ENCODE measurements at places on chromosomes 6 and 20. TPM values are rescaled to one million over a fixed set of nuclear protein-coding genes. Genes with fewer than 3 reads are reported as not detected.

LRRN4 gene
- not detected for total RNA-seq

DNA sequence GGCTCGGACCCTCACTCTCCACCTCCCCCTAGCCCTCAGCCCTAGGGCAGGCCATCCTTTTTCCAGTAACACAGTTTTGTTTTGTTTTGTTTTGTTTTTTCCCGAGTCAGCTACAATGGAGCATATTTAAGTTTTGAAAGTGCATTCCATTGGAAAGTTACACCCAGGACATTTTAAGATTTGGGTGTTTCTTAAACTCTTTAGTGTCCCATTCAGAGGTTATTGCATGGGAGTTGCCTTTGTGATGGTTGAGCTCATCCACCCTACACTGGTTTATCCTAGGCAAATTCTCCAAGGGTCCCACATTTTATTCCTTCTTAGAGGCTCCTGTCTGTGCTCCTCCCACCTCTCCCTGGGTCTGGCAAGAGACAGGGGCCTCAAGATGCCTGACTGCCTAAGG lies 58.9 kb downstream of the THBS2 start:
- H3K4me1 ChIP-seq: no peaks in the 10 kb centered on the region
- H3K4me3 ChIP-seq: no peak overlapping the region
- no peak for DNase-seq
- peaks cover 14% of the 10 kb centered on the region for H3K27me3 ChIP-seq
- H3K36me3 ChIP-seq: no peaks in the 10 kb centered on the region

- peak; percentile 25 for DNase-seq
- H3K4me3 ChIP-seq: peak overlapping the region; percentile 9
- H3K4me1 ChIP-seq: peaks cover 33% of the 10 kb centered on the region
- H3K27ac ChIP-seq: peak overlapping the region; percentile 82
These were observed 62.2 kb upstream of the PLN start for GRCh38 chr6:118485601-118486550.

GRCh38 chr20:11246251-11246775 lies 572.5 kb upstream of the JAG1 start:
- no peak overlapping the region for H3K27ac ChIP-seq
- no peaks in the 10 kb centered on the region for H3K27me3 ChIP-seq
- no peak overlapping the region for H3K4me3 ChIP-seq
- no peaks in the 10 kb centered on the region for H3K4me1 ChIP-seq

DNA sequence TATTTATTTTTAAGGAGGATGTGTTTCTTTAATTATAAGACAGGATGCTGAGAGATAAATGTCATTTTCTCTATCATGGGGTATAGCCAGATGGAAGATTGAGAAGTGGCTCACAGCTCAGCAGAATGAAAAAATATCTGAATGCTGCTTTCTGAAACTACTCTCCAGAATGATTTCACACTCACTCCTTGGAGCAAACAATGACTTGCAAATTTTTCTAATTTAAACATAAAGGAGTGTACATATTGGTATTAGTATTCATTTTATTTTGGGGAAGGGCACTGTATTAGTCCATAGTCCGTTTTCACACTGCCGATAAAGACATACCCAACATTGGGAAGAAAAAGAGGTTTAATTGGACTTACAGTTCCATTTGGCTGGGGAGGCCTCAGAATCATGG lies 52.4 kb upstream of the TRIM26 start:
- no peaks in the 10 kb centered on the region for H3K4me1 ChIP-seq
- H3K27me3 ChIP-seq: peaks cover 12% of the 10 kb centered on the region
- H3K27ac ChIP-seq: no peak overlapping the region
- no peak for DNase-seq
- no peaks in the 10 kb centered on the region for H3K36me3 ChIP-seq

DNA sequence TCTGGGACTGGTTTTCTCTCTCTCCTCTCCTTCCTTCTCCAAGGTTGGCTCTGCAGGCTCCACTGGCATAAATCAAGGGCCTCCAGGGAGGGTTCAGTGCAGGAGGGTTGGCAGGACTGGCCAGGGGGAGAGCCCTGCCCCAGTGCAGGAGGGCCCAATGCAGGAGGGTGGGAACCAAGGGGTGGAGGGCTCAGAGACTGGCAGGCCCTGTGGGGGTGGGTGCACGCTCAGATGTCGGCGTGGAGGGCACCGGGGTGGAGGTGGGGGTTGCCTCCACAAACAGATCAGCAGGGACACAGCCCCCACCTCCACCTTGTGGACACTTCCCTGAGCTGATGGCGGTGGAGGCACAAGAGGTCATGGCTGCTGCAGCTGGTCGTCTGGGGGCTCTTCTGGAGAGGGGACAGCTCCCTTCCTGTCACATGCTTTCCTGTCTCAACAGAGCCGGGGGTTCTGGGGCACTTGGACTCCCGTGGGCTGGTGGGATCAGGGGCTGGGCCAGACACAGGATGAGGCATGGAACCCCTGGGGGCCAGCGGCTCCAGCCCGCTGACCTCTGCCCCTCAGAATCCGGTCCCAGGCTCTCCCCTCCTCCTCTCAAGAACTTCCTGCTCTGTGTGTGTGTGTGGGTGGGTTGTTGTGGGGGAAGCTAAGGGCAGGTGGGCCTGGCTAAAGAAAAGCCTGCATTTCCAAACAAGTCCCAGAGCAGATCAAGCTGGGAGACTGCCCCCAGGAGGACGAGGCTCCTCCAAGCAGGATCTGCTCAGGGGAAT lies 2.7 kb upstream of the ABHD16B start:
- H3K27me3 ChIP-seq: no peaks in the 10 kb centered on the region
- peaks cover 32% of the 10 kb centered on the region for H3K4me1 ChIP-seq
- H3K27ac ChIP-seq: no peak overlapping the region

DNA sequence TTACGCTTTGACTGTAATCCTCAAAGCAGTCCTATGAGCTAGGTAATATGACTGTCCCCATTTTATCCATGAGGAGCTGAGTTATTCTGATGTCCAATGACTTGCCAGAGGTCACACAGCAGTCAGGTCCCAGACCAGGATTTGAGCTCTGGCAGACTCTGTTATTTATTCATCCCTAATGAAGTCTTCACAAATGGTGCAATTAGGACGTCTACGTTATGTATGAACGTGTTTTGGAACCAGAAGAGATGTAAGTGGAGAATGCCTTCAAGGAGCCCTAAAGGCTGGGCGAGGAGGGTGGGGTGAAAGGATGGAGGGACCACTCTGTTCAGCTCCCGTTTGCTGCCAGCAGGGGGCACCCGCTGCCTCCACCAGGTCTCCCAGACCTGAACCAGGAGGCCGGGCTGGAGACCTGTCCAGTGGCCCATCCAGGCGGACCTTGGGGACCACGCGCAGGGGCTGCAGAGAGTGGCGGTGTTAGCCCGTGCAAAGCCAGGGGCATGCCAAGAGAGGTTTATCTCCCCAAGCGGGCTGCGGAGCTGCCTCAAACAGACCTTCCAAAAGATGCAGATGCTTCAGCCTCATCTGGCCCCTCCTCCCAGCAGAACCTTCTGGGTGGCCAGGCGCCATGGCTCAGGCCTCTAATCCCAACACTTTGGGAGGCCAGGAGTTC lies 15.2 kb upstream of the ZNF335 start:
- DNase-seq: peak; percentile 85
- H3K4me3 ChIP-seq: no peak overlapping the region
- peaks cover 4% of the 10 kb centered on the region for H3K4me1 ChIP-seq
- no peaks in the 10 kb centered on the region for H3K36me3 ChIP-seq

DNA sequence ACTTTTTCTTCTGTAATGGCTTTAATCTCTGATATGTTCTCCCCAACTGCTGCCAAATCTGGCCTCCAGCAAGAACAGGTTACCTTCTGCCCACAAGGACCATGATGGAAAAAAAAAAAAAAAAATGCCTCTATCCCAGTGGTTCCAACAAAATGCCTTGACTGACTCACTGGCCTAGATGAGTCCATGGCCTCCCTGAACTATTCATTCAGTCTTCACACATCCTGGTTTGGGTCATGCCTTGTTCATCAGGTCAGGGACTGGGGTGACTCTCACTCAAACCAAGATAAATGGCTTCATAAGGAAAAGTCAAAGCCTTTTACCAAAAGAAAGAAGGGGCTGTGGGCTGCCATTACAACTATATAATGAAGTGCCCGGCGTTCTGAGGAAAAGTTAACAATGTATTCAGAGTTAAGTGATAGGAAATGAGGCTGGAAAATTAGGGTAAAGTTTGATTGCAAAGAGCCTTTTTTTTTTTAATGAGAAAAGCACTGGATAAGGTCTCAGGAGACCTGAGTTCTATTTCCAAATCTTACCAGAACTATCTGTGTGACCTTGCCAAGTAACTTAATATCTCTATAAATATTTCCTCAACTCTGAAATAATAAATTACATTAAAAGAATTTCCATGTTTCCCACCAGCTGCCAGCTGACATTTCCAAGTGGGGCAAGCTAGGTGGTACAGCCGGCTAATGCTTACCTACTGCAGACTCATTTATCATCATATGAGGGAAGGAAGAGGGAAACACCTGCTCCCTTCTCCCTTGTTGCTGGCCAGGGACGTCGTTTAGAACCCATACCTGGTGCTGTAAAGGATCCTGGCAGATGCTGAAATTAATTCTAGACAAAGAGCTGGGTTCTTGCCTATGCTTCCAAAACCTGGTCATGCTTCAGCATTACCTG lies 380.0 kb upstream of the MARCKS start:
- H3K27ac ChIP-seq: no peak overlapping the region
- H3K27me3 ChIP-seq: no peaks in the 10 kb centered on the region
- H3K4me1 ChIP-seq: no peaks in the 10 kb centered on the region
- H3K4me3 ChIP-seq: no peak overlapping the region
- no peaks in the 10 kb centered on the region for H3K36me3 ChIP-seq

DNA sequence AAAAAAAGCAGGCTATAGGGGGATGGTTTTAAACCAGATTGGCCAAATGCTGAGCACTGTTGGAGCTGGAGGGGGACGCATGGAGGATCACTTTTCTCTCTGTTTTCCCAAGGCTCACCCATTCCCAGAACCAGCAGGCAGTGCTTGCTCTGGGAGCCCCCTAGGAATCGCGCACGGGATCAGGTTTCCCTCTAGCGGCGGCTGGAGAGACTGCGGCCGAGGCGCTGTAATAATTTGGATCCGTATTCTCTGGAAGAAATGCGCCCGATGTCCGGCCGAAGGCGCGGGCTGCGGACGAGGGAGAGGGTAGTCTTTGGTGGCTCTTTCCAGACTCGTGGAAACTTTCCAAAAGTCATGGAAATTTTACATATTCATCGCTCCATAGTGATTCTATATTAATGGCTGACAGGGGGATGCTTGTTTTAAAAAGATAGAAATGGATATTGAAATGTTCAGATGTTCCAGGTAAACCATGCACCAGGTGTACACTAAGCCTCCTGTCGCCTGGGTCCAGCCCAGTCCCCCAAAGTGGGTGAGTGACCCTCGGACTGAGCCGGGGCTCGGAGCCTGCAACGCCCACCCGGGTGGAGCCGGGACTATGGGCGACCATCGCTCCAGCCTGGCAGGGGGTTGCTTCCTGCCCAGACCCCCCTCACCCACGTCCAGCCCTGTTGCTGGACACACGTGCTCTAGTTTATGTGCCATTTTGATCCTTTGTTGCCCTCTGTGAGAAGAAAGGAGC lies 78.7 kb upstream of the PHACTR3 start:
- no peaks in the 10 kb centered on the region for H3K4me1 ChIP-seq
- DNase-seq: peak; percentile 32
- peaks cover 49% of the 10 kb centered on the region for H3K27me3 ChIP-seq
- no peak overlapping the region for H3K27ac ChIP-seq
- H3K4me3 ChIP-seq: no peak overlapping the region

- DNase-seq: no peak
- no peak overlapping the region for H3K4me3 ChIP-seq
- H3K27me3 ChIP-seq: no peaks in the 10 kb centered on the region
- H3K4me1 ChIP-seq: no peaks in the 10 kb centered on the region
- no peaks in the 10 kb centered on the region for H3K36me3 ChIP-seq
These were observed 73.7 kb downstream of the SMLR1 start for GRCh38 chr6:130900913-130901312.

- H3K27ac ChIP-seq: no peak overlapping the region
- no peaks in the 10 kb centered on the region for H3K27me3 ChIP-seq
- DNase-seq: no peak
- no peak overlapping the region for H3K4me3 ChIP-seq
- H3K4me1 ChIP-seq: peaks cover 10% of the 10 kb centered on the region
These were observed 41.6 kb upstream of the SYNCRIP start for GRCh38 chr6:85684133-85684808.

- peaks cover 13% of the 10 kb centered on the region for H3K27me3 ChIP-seq
- peak; percentile 70 for DNase-seq
- H3K4me3 ChIP-seq: peak overlapping the region; percentile 91
These were observed 590 bp downstream of the SLCO4A1 start for GRCh38 chr20:62642666-62643520.
